ENCODE measurements at places on chromosomes 11 and 22. TPM values are rescaled to one million over a fixed set of nuclear protein-coding genes. Genes with fewer than 3 reads are reported as not detected.

DNA sequence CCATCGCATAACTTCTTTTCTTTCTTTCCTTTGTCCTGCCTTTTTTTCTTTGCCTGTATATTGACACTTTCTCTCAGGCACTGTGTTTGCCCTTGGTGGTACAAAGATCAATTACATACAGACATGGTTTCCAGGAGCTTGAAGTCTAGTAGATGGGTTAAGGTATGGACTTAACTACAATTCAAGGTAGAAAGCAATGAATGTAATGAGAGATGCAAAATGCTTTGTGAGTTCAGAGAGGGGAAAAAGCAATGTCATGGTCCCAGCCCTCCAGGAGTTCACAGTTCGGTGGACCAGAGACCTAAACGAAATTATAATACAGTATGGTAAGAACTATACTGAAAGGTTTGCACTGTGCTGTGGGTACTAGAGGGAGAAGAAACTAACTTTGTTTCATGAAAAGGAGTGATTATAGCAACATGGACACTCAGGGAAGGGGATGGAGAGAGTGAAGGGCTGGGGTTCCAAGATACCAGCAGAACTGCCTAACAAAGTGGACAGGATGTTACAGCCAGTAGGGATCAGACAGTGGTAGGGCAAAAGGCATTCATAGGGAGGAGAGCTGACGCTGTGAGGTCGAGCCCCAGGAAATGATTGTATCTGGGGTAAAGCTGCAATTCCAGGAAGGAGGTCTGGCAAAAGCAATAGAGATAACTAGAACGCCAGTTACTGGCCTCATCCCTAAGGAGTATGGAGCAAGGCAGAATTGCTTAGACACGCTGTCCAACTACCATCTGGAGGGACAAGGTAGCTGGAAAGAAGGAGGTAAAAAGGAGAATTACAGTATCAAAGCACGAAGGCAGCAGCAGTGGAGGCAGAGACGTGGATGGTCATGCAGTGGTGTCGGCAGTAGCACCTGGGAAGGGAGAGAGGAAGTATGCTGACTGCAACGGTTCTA lies 158.3 kb upstream of the MTMR2 start:
- H3K27me3 ChIP-seq, result no peaks in the 10 kb centered on the region
- no peak overlapping the region for H3K27ac ChIP-seq
- no peak overlapping the region for H3K4me3 ChIP-seq

GRCh38 chr11:34345991-34346480 lies 11.8 kb downstream of the ABTB2 start:
- peaks cover 14% of the 10 kb centered on the region for H3K4me1 ChIP-seq
- no peak overlapping the region for H3K4me3 ChIP-seq
- DNase-seq, result peak; percentile 86
- no peaks in the 10 kb centered on the region for H3K27me3 ChIP-seq
- peak overlapping the region; percentile 93 for H3K27ac ChIP-seq

DNA sequence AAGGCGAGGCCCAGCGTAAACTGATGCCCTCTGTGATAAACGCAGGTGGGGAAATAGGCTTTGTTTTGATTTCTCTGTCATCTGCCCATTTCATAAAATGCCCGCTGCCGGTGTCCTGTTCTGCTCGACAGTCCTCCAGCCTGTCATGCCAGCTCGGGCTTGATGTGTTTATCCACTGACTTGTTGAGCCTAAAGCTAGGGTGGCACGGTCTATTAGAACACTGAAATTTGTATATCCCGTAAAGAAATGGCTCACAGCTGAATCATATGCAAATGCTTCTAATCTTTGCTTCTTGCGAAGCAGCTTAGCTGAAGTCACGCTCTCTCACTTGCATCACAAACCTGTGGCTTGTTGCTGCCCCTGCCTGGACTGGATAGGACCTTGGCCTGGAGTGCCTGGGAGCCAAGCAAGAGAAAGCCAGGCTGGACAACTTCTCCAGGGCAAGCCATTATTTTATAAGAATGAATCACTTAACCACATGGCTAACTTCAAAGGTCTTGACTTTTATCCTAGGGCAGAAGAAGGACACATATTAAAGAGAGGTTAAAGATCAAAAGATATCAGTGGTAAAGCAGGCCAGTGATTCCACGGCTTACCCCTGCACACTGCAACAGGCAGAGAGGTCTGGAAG lies 33.1 kb downstream of the EHF start:
- DNase-seq, result no peak
- no peaks in the 10 kb centered on the region for H3K36me3 ChIP-seq
- no peak overlapping the region for H3K4me3 ChIP-seq
- H3K4me1 ChIP-seq, result no peaks in the 10 kb centered on the region
- H3K27me3 ChIP-seq, result no peaks in the 10 kb centered on the region

DNA sequence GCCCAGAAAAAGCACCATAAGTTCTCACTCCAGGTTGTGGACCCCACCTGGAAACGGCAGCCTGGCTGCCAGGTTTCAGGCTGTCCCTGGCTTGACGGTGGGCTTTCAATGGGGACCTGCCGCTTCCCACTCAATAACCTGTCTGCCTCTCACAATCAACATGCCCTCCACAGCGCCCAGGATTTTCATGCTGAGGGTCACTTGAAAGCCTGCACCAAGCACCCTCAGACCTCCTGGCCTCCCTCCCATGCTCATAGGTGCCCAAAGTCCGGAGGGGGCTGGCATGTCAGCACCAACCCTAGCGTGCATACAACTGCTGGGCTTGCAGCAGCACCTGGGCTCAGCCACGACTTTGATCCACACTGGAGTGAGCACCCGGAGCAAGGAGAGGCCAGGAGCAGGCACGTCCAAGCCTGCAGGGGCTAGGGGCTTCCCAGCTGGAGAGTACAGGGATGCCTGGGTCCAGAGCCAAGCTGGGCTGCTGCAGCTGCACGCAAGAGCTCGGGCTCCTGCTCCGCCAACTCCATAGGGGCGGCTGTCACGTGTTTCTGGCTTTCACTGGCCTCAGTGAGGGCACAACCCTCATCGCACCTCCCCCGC lies 1214.3 kb upstream of the RAG2 start:
- H3K27ac ChIP-seq, result no peak overlapping the region
- no peak for DNase-seq
- H3K36me3 ChIP-seq, result no peaks in the 10 kb centered on the region
- H3K27me3 ChIP-seq, result no peaks in the 10 kb centered on the region

DNA sequence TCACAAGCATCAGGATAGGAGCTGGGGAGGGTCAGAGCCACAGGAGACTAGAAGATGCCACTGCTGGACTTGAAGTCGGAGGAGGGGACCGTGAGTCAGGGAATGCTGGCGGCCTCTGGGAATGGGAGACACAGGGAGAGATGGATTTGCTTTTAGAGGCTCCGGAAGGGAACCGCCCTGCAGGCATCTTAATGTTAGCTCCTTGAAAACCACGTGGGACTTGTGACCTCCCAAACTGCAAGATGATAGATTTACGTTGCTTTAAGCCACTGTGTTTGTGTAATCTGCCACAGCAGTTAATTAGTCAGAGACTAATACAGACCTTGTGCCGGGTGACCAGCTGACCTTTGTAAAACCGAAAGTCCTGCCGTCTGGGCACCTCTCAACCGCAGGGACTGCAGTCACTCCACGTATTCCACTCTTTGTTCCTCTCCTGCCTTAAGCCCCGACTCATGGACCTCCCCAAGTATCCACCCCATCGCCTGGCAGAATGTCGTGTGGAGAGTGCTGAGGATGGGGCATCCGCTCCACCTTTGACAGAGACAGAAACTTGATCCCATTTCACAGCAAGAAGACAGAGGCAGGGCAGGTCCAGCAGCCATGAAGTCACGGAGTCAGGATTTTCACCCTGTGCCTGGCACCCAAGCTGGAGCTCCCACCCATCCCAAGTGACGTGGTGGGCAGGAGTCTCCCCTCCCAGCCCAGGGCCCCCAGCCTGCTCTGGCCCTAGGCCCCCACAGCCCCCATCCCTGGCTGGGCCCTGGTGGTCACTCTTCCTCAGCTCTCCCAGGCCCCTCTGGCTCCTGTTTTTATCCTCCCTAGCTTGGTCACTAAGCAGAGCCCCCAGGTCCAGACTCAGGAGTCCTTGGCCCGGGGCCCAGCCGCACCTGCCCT lies 19.4 kb upstream of the CTSD start:
- no peak overlapping the region for H3K4me3 ChIP-seq
- no peaks in the 10 kb centered on the region for H3K36me3 ChIP-seq
- DNase-seq, result no peak
- no peaks in the 10 kb centered on the region for H3K27me3 ChIP-seq
- H3K4me1 ChIP-seq, result no peaks in the 10 kb centered on the region
- no peak overlapping the region for H3K27ac ChIP-seq

GRCh38 chr11:8059571-8060011 lies 21.4 kb upstream of the TUB start:
- H3K4me1 ChIP-seq, result no peaks in the 10 kb centered on the region
- no peaks in the 10 kb centered on the region for H3K36me3 ChIP-seq
- H3K27me3 ChIP-seq, result no peaks in the 10 kb centered on the region
- DNase-seq, result no peak
- no peak overlapping the region for H3K4me3 ChIP-seq

The NRGN gene
- total RNA-seq, result 41.1 TPM

The GNAZ gene
- 5.8 TPM for total RNA-seq

The GPHA2 gene
- not detected for total RNA-seq

The SYT9 gene
- total RNA-seq, result 0.26 TPM

All from aorta (tissue), 5 donors.